ENCODE measurements at places on chromosomes 16 and 17.

- DNase-seq, result no peak
Observed at GRCh38 chr16:86707171-86707570, 128.8 kb downstream of the FOXL1 start.

DNA sequence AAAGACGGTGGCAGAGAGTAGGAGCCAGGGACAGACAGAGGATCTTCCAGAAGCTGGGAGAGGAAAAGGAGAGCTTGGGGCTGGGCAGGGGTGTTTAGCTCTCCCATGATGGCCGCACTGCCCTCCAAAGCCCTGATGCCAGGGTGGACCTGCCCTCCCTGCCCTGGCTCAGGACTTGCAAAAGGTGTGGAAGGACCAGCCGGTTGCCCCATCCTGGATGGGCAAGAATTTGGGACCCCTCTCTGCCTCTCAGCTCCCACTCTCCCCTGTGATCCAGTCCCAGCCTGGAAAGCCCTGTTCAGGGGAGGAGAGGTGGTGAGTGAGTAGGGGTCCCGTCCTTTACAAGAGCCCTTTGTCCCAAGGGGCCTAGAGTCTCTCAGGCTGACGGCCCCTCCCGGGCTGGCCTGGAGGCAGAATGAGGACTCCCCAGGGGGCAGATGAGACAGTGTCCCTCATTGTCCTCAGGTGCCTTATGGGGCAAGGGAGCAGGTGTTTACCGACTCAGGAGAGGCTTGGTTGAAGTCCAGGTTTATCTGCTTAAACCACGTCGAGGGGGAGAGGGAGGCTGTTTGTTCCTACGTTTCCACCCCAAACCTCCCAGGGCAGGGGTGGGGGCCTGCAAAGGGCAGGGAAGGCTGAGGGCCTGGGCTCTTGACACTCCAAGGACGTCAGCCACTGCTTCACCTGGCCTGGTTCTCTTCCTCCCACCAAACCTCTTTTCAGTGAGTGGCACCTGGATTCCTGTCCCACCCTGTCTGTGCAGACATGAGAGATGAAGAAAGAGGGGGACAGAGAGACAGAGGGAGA lies 19.3 kb upstream of the ITGA3 start:
- no peak for DNase-seq

DNA sequence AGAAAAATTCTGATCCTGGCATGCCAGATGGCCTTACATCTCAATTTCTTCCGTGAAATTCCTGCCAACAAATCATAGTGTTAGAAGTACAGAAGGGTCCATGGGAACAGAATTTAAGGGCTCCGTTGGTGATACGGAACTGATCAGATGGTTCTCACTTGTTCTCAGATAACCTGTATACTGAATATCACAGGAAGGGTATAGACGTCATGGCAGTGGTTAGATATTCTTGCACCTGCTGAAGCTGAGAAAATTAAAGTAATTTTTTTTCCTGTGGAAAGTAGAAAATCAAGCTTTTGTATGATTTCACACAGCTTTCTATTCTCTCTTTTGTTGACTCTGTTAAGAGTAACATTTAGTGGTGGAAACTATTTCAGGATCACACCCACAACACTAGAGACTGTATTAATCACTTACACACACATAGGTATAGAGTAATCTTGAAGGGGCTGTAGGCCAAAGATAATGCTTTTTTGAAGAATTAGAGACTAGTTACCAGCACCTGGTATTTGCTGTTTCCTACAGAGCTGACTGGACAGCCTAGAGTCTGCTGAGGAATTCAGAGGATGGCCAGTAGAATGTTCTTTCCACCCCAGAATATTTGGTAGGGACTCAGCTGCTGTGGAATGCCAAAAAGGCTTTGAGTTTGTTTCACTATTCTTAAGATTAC lies 7.5 kb downstream of the TENT4B start:
- no peak for DNase-seq

GRCh38 chr17:73791631-73792030 lies 147.4 kb upstream of the SDK2 start:
- DNase-seq, result no peak

DNA sequence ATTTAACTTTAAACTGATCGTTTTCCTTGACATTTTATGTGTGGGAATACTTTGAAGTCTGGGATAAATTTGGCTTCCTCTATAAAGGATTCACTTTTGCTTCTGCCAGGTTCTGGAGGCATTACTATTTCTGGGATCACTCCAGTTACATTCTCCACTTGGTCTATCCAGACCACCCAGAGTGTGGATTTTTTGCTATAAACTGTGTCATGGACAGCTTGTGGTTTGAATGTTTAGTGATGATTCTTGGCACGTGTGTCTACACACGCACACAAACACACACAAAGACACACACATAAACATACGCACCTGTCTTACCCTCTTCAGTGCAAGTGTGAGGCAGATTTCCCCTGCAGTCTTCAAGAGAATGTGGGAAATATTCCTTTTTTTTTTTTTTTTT lies 27.4 kb upstream of the MSI2 start:
- no peak for DNase-seq

DNA sequence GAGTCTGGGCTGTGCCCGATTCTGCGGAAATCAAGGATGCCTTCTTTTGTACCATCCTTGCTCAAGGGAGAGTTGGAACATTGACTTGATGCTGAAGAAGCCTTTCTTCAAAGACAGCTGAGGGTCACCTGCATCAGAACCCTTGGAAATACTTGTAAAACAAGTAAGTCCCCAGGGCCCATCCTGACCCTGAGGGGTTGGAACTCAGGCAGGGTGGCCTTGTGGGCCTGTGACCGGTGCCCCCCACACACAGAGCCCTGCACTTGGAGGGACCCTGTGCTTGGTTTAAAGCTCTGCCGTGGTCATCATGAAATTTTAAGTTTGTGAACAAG lies 56.9 kb downstream of the WIPI1 start:
- no peak for DNase-seq

DNA sequence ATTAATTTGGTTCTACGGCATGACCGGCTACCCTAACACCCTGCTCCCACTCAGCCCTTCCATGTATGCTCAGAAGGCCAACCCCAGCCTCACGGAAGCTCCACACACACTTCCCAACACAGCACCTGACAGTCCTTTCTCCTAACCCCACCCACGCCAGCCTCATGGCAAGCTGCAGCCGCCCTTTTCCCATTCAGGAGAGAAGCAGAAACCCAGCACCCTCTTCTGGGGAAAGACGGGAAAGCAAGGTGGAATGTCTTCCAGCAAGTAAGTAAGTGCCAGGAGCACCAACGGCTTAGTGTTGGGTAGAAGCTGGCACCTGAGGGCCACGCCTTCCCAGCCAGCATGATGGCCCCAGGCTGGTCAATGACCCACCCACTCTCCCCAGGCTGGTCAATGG lies 32.1 kb downstream of the ABR start:
- peak; percentile 72 for DNase-seq

All from DMS53 (cell line).